Stimulated activated CD4-positive, alpha-beta T cell treated with anti-CD3 and anti-CD28 coated beads, Interleukin-15, amount 100 ng/mL, for 48 hours (primary cell): ENCODE measurements at places on chromosomes 13 and 19.

DNA sequence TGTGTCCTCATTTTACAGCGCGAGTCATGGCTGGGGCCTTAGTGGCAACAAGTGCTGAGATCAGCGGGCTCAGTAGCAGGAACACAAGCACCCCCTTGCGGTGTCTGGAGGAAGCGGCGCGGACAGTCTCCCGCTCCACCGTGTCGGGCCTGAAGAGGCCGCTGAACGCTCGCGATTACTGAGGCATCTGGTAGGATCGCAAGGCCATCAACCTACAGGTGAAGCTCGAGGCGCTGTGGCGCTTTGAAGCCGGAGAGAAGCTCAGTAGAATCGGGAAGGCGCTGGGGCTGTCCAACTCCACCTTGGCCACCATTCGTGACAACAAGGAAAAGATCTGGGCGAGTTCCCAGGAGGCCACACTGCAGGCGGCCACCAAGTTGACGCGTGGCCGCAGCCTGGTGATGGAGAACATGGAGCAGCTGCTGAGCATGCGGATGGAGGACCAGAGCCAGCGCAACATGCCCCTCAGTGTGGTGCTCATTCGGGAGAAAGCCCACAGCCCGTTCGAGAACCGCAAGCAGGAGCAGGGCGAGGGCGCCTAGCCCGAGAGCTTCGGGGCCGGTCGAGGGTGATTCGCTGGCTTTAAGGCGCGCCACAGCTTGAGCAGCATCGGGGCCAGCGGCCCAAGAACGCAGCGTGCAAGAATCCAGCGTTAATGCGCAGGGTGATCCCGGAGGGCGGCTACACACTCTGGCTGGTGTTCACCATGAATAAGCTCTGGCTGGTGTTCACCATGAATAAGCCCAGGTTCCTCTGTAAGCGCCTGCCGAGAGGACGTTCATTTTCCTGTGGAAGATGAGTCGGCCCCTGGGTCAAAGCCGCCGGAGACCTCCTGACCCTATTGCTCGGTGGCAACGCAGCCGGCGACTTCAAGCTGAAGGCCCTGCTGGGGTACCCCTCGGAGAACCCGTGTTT, 8.3 kb upstream of the MZF1 start:
- peak; percentile 82 for DNase-seq

DNA sequence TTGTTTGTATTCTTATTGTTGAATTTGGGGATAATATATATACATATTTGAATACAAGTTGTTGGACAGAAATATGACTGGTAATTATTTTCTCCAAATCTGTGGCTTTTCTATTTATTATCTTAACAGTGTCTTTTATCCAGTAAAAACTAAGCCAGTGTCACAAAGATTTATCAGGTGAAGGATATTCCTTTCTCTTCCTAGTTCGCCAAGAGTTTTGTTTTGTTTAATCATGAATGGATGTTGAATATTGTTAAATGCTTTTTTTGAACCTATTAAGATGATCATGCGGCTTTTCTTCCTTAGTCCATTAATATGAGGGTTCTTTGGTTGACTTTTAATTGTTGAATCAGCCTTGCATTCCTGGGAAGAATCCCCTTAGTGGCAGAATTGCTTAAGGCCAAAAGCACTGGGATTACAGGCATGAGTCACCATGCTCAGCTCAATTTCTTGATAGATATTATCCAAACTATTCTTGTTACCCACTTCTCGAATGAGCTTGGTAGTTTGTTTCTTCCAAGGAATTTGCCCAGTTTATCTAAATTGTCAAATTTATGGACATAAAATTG, 53.3 kb downstream of the TEX26 start:
- DNase-seq, result no peak

GRCh38 chr13:79869326-79869725, 388.4 kb downstream of the NDFIP2 start:
- no peak for DNase-seq

- no peak for DNase-seq
These were observed 7.5 kb upstream of the OR10H5 start for GRCh38 chr19:15779756-15780476.

GRCh38 chr13:102856557-102856956, 10.7 kb downstream of the ERCC5 start:
- no peak for DNase-seq

GRCh38 chr19:30406220-30407067, 34.3 kb downstream of the ZNF536 start:
- no peak for DNase-seq
